ENCODE measurements at places on chromosomes 7 and 10.

DNA sequence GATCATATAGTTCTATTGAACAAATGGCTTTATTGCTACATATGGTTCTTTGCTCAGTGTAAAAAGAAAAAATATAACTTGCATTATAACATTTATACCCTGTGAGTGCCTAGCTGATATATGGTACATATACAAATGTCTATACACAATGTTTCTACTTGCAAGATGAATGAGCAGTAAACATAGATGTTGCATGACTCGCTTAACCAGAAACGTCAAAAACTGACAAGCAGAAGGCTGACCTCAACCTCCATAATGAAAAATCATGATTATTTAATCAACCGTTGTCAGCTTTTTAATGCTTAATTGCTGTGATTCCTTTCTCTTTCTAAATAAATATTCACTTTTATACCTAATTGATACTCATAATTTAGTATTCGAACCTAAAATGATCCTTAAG is 183.3 kb downstream of the PTN start:
- DNase-seq = no peak

- DNase-seq = peak; percentile 90
Measured at GRCh38 chr7:71752171-71752935, 620.4 kb downstream of the GALNT17 start.

GRCh38 chr10:68032113-68032512 is 43.0 kb downstream of the HERC4 start:
- no peak for DNase-seq

- no peak for DNase-seq
Measured at GRCh38 chr7:86598721-86599120, 45.0 kb upstream of the GRM3 start.

DNA sequence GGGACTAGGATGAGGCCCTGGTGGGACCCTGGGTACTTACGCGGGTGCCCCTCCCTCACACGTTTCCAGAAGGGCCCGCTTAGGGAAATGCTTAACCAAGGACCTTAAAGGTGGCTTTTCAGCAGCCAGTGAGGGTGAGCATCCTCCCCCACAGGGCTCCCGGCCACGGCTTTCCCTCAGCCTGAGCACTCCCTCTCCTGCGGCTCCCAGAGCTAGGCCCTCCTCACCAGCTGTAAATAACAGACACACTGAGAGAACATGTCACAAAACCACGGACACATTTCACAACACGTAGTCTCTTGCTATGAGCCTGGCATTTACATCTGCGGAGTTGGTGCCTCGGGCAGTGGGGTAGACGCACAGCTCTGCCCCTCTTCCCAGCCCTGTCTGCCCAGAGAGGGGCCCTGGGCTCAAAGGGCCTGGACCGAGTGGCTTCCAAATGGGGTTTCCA is 25.2 kb downstream of the GRID1 start:
- DNase-seq = no peak

DNA sequence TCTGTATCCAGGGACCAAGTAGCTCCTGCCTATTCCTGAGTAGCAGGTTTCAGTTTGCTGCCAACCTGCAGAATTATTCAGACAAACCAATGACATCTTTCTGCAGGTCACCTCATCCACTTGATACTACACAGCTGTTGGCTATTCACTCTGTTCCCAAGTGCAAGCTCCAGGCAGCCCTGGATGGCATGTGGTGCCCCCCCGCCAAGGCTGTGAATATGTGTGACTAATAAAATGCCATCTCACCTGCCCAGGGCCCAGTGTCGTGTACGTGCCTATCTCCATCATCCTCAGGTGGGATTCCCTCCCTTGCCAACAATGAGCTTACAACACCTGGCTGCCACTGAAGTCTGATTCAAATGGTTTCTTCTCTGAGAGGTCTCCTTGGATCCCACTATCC is 125.8 kb downstream of the RAB11FIP2 start:
- no peak for DNase-seq

DNA sequence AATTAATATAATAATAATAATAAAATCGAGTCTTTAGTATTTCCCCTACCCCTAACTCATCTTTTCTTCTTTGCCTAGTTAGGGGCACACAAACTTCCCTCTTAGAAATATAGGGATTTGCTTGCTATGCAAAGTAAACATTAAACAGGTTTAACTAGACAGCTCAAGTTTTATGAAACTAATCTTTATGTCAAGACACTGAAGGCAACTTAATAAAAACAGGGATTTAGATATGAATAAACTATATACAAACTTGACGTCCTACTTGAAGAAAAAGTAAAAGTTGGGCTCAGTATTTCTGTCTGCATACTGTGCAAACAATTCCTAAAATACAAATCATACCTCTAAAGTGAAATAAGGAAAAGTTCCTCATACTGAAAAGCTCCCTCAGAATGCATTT is 52.1 kb upstream of the CAV2 start:
- DNase-seq = no peak

- DNase-seq = no peak
Measured at GRCh38 chr7:2012981-2013380, 219.8 kb downstream of the MAD1L1 start.

GRCh38 chr7:153443032-153443701 is 609.0 kb upstream of the DPP6 start:
- no peak for DNase-seq
